Adrenal gland (tissue), 19 donors: ENCODE measurements at places on chromosomes 2 and 18.

GRCh38 chr2:28209864-28210263 is 182.8 kb upstream of the FOSL2 start:
- DNase-seq = no peak

- no peak for DNase-seq
Measured at GRCh38 chr18:41587976-41588375, 367.1 kb upstream of the PIK3C3 start.

DNA sequence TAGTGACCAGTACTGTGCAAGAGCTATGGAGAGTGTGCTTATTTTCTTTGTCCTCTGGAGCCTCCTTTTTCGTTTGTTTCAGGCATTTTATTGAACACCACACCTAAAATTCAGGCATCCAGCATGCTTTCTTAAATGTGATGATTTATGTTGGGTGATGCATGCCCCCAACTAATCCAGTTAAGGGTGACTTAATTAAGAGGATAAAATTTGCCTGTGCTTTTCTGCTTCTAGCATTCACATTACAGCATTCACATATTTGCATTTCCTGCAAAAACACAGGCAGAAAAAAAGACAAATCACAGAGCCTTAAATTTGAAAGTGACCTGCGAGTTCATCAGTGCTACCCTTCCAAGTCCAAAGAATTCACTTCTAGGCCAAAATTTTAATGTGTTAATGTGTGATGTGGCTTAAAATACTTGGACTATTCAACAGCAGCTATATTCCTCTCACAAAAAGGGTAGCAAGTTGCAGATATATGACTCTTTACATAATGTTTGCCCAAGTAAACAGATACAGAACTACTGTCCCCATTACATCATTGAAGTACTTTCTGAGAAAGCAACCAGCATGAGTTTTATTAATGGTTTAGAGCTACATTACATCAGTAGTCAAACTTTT is 286.5 kb downstream of the THSD7B start:
- no peak for DNase-seq

- DNase-seq = peak; percentile 34
Measured at GRCh38 chr2:112153179-112153490, 14.9 kb downstream of the FBLN7 start.

DNA sequence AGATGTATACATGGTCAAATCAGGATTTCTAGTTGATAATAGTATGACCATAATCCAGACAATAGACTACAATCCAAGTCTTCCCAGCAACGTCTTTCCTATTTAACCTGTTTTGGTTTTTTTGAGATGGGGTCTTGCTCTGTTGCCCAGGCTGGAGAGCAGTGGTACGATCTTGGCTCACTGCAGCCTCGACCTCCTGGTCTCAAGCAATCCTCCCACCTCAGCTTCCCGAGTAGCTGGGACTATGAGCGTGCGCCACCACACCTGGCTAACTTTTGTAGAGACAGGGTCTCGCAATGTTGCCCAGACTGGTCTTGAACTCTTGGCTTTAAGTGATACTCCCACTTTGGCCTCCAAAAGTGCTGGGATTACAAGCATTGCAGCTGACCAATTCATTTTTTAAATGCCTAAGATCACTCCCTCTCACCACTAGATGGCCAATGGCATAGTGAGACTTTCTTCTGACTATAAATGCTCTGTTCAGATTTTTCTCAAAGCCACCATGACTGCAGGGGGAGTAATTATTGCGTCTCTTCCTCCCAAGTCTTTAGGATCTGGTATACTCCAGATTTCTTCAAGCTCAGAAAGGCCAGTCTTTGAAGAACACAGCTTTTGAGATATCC is 47.6 kb downstream of the HNRNPLL start:
- DNase-seq = no peak

DNA sequence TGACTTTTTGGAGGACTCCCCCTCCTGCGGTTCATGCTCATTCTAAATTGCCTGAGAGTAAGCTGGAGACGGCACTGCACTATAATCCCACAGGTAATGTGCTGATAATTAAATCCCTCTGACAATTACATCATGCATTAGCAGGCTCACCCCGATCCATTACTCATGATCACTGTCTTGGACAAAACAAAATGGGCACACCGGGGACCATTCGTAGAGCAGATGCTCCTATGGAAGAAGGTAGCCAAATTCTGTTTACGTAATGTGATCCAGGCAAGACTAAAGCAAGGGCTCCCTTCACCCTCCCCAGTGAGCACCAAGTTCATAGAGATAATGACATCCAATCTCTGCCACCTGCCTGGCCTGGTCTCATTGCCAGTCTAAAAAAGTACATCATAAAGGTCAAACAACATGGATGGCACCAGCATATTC is 657.1 kb upstream of the SOX11 start:
- DNase-seq = no peak

GRCh38 chr2:45910473-45911060 is 259.1 kb downstream of the PRKCE start:
- DNase-seq = no peak

DNA sequence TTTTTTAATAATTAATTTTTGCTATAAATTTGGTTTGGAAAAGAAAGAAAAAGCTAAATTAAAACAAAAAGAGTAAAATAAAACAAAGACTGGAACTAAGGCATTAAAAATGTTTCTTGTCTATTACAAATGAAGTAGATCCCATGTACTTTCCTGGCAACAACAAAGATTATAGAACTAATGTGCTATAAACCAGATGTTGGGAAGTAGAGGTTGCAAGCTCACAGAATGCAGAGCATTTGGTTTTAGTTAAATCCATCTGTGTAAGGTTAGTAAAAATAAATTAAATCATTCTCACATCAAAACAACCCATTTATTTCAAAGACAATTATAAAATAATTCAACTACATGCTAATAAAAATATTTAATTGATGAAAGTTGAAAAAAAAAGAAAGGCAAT is 157.2 kb upstream of the ZC3H15 start:
- DNase-seq = no peak

- DNase-seq = no peak
Measured at GRCh38 chr18:30945761-30946160, 96.8 kb downstream of the DSC3 start.

- no peak for DNase-seq
Measured at GRCh38 chr2:223626716-223627115, 24.6 kb upstream of the SCG2 start.

- peak; percentile 23 for DNase-seq
Measured at GRCh38 chr2:242029422-242030225, 160.1 kb downstream of the RTP5 start.

DNA sequence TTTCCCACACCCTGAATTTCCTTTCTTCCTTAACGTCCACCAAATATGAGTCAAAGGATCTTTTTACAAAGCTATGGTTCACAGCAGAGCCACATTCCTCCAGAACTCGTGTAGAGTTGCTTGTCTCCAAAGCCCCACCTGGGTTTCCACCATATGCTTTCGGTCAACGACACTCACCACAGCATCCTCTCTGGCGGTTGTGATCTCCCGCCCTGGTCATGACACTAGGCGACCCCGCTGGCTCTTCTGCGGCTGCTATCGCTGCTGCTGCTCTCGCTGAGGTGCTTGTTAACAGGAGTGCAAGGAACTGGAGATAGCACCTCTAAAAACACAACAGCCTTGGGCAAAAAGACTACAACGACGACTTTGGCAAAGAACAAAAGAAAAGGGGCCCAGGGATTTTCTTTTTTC is 340 bp downstream of the SLC40A1 start:
- no peak for DNase-seq

GRCh38 chr2:214765180-214765579 is 44.3 kb downstream of the BARD1 start:
- no peak for DNase-seq

GRCh38 chr18:67771271-67771670 is 254.8 kb upstream of the DSEL start:
- no peak for DNase-seq

DNA sequence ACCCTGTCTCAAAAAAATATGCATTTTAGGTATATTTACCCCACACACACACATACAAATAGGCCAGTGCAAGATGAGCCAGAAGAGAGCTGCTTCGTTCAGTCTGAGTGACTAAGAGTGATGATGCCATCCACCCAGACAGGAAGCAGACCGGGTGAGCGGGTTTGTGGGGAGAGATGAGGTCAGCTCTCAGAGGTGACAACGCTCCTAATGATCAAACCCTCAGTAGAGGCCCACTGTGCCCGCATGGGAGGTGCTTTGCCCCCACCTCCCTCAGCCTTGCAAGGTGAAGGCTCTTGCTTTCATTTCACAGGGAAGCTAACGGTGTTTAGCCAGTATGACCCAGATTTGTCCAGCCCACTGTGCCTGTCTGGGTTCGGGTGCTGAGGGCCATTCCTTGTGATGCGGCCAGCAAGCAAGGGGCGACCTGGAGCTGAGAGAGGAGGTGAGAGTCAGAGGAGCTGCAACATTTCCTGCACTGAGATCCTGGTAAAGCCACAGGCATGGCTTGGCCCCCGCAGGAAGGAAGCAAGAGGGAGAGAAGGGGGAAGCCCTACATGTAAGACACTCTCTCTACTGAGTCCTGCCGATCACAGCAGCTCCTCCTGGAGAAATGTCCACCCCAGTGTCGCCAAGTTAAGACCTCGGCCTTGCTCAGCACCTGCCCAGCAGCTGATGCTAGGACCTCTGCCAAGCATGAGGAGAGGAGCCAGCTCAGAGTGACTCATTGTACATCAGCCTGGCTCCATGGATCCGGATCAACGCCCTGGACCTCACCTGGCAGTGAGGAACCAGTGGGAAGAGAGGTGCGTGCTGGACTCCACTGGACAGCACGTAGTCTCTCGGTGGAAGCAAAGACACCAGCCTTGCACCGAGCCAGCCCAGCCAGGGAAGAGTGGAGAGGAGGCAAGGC is 37.0 kb downstream of the NIFK start:
- DNase-seq = peak; percentile 81

- DNase-seq = no peak
Measured at GRCh38 chr2:12910431-12910830, 193.7 kb downstream of the TRIB2 start.

DNA sequence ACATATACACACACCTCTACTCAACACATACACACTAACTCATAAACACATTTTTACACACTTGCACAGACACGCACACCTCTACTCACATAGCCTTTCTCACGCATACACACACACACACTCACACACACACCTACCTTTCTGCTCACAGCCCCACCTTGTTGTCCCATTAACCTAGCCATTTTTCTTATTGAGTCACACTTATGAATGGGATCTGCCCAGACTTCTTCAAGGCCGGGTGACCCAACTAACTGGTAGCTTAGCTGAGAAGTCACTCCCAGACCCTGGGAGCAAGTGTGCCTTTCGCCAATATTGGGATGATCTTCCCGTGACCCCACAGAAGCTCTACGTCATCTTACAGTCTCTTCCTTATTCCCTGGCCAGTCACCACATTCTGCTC is 192.2 kb downstream of the NCK2 start:
- no peak for DNase-seq

DNA sequence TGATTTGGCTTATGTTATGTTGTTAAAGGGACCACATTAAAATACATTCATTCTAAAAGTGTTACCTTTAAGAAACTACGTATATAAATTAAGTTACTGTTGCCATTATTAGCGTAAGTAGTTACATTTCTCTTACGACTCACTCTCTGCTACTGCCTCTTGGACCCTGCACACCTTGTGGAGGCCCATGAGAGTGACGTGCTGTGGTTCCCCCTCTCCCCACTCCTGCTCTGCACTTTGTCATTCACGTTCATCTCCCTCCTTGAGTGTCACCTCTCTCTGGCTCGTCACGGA is 830 bp upstream of the MERTK start:
- no peak for DNase-seq

DNA sequence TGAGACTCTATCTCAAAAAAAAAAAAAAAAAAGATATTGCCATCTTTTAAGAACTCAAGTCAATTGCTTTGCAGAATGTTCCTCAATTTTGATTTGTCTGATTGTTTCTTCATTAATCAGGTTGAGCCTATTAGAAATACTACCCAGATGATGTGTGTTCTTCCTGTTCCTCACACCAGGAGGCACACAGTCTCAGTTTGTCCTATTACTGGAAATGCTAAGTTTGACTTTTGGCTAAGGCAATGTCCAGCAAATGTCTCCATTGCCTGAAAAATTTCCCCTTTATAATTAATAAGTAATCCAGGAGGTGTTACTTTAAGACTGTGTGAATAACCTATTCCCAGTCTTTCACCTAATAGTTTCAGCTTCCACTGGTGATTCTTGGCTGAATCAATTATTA is 28.4 kb downstream of the BOLA3 start:
- no peak for DNase-seq

DNA sequence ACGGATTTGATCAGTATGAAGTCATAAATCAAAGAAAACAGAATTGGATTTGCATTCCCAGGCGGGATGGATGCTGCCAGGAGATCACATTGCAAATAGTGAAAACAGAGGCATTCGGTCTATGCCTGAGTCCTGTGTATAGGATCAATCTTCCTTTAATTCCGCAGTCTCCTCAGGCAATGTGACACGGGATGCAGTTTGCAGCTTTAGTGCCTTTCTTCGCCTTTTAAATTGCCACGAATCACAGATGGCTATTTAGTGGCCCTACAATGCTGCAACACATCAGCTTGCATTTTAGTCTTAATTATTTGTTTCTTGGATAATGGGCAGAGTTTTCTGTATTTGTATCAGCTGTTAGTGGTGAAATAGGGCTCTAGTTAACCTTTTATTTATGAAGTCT is 6.8 kb downstream of the ADCYAP1 start:
- DNase-seq = no peak

- no peak for DNase-seq
Measured at GRCh38 chr2:95025406-95026319, at the start of gene MAL. MAL (plus strand) TSS chr2:95025708; CDS start chr2:95025793, 85 bp downstream.

- no peak for DNase-seq
Measured at GRCh38 chr2:44691174-44691785, 250.2 kb upstream of the SIX3 start.

- DNase-seq = no peak
Measured at GRCh38 chr2:61268249-61268648, 106.3 kb downstream of the C2orf74 start.

DNA sequence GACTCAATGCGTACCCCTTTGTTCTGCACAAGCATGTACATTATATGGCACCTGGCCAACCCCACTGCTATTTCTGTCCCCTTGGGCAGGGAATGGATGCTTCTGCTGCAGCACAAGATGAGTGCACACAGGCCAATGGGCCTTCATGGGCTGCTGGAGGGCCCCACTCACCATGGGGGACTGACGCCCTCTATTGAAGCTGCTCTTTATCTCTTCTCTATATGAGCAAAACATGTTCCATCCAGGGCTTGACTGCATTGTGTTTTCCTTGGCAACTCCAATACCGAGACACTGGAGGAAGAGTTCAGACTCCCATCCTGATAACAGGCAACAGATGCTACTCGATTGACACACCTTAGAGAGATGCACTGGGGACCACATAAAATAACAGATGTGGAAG is 251.6 kb upstream of the NCKAP5 start:
- no peak for DNase-seq
